ENCODE measurements at places on chromosomes 2 and 18.

DNA sequence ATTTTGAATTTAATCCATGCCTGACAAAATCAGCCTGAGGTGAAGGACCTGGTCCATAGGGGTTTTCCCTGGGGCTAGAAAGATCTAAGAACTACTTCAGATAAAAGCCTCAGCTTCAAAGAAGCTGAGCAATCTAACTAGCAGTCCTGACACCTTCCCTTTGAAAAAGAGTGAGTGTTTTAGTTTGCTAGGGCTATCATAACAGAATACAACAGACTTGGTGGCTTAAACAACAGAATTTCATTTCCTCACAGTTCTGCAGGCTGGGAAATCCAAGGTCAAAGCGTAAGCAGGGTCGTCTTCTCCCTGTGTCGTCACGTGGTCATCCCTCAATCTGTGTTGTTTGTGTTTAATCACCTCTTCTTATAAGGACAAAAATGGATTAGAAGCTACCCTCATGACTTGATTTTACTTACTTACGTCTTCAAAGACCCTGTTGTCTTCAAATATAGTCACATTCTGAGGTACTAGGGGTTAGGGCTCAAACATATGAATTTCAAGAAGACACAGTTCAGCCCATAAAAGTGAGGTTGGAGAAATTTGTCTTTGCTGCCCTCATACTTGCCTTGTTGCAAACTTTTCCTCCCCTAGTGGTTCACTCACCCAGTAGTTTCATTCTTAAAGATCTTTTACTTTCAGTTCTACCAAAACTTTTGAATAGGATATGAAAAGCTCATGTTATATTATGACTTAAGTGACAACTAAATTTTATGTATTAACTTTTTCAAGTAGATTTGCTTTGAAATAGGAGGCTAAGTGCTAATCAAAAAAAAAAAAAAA lies 673.8 kb downstream of the ARHGAP15 start:
- H3K4me1 ChIP-seq = no peaks in the 10 kb centered on the region
- DNase-seq = no peak
- H3K4me3 ChIP-seq = no peak overlapping the region
- H3K36me3 ChIP-seq = no peaks in the 10 kb centered on the region
- H3K27ac ChIP-seq = no peak overlapping the region

DNA sequence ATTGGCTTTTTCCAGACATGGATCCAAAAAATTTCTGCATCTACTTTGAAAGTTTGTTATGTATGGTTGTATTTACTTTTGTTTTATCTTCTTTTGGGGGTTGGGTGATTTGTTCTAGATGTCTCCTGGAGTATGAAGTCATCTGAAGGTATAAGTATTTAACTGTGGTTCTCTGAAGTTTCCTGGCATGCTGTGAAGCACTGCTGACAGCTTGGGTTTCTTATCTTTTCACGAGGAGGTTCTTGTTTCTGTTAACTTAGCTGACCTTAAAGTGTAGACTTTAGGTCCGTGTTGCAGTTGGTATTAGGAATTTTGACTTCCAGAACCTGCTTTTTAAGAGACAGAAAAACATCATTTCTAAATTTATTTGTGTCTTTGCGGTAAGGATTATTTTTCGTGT lies 15.9 kb downstream of the GLS start:
- H3K27me3 ChIP-seq = no peaks in the 10 kb centered on the region
- H3K4me1 ChIP-seq = no peaks in the 10 kb centered on the region
- no peak overlapping the region for H3K27ac ChIP-seq

- no peaks in the 10 kb centered on the region for H3K4me1 ChIP-seq
- H3K27ac ChIP-seq = no peak overlapping the region
- H3K36me3 ChIP-seq = no peaks in the 10 kb centered on the region
- H3K27me3 ChIP-seq = no peaks in the 10 kb centered on the region
- H3K4me3 ChIP-seq = no peak overlapping the region
These were observed 80.2 kb upstream of the SKOR2 start for GRCh38 chr18:47331641-47332040.

DNA sequence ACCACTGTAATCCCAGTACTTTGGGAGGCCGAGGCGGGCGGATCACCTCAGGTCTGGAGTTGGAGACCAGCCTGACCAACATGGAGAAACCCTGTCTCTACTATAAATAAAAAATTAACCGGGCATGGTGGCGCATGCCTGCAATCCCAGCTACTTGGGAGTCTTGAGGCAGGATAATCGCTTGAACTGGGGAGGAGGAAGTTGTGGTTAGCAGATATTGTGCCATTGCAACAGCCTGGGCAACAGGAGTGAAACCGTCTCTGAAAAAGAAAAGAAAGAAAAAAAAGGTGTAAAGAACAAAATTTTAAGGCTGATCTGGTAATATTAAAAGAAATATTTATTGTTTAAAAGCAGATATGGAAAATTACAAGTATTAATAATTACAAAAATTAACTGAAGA lies 29.7 kb downstream of the ZNF804A start:
- no peak for DNase-seq
- H3K36me3 ChIP-seq = no peaks in the 10 kb centered on the region
- no peak overlapping the region for H3K27ac ChIP-seq
- H3K27me3 ChIP-seq = no peaks in the 10 kb centered on the region

DNA sequence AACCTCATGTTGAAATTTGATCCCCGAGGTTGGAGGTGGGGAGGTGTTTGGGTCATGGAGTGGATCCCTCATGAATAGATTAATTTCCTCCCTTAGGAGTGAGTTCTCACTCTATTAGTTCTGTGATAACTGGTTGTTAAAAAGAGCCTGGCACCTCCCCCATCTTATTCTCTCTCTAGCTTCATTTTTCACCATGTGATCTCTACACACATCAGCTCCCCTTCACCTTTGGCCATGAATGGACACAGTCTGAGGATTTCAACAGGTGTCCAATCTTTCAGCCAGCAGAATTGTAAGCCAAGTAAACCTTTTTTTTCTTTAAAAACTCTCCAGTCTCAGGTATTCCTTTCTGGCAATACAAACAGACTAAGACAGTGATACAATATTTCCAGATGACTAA lies 602.0 kb upstream of the FAM98A start:
- no peaks in the 10 kb centered on the region for H3K36me3 ChIP-seq
- no peaks in the 10 kb centered on the region for H3K4me1 ChIP-seq
- no peak overlapping the region for H3K4me3 ChIP-seq
- no peaks in the 10 kb centered on the region for H3K27me3 ChIP-seq
- no peak for DNase-seq
- H3K27ac ChIP-seq = no peak overlapping the region

GRCh38 chr2:180695586-180696401 lies 284.6 kb upstream of the UBE2E3 start:
- H3K27ac ChIP-seq = no peak overlapping the region
- no peaks in the 10 kb centered on the region for H3K27me3 ChIP-seq
- H3K4me1 ChIP-seq = no peaks in the 10 kb centered on the region
- no peak for DNase-seq

DNA sequence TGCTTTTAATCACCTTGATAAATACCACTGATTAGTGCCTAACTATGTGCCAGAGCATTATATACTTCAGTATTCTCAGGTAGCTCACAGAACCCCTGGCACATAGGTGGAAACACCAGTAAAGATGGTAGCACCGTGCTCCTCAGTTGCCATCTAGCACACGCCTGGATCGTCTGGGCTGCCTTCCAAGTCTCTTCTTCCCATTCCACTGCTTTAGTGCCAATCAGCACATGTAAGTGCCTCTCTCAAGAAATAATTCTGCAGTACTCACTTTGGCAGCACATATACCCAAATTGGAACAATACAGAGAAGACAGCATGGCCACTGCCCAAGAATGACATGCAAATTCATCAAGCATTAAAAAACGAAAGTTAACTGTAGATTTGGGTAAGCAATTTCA lies 13.0 kb downstream of the POLR2D start:
- no peak overlapping the region for H3K27ac ChIP-seq
- no peaks in the 10 kb centered on the region for H3K4me1 ChIP-seq
- H3K36me3 ChIP-seq = peaks cover 33% of the 10 kb centered on the region
- DNase-seq = no peak
- H3K27me3 ChIP-seq = no peaks in the 10 kb centered on the region

- no peak for DNase-seq
- peaks cover 10% of the 10 kb centered on the region for H3K4me1 ChIP-seq
- no peak overlapping the region for H3K27ac ChIP-seq
- no peaks in the 10 kb centered on the region for H3K27me3 ChIP-seq
- H3K36me3 ChIP-seq = no peaks in the 10 kb centered on the region
These were observed 110.0 kb downstream of the ZNF516 start for GRCh38 chr18:76384861-76385680.

- no peaks in the 10 kb centered on the region for H3K36me3 ChIP-seq
- H3K27me3 ChIP-seq = peaks cover 1% of the 10 kb centered on the region
- no peak overlapping the region for H3K27ac ChIP-seq
- DNase-seq = no peak
- no peak overlapping the region for H3K4me3 ChIP-seq
These were observed 47.2 kb downstream of the MEP1B start for GRCh38 chr18:32237049-32237448.

DNA sequence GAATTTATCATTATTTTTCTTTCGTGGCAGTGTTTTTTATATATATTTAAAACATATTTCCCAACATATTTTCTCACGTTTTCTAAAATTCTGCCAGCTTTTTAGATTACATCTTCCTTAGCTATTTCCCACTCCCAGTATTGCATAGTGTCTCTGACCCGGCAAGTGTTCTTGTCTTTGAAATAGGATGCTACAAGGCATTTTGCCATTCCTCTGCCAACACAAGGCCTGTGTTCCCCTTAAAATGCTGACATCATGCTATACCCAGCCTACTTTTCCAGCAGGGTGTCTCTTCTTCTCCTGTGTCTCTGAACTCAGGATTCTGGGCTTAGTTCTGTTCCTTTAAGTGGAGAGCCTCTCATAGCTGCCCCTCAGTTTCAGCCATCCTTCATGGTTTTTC lies 115.2 kb downstream of the DIS3L2 start:
- peaks cover 1% of the 10 kb centered on the region for H3K4me1 ChIP-seq
- no peak overlapping the region for H3K27ac ChIP-seq
- no peak for DNase-seq
- H3K4me3 ChIP-seq = no peak overlapping the region
- H3K36me3 ChIP-seq = no peaks in the 10 kb centered on the region

GRCh38 chr2:147711031-147711430 lies 133.8 kb upstream of the ACVR2A start:
- DNase-seq = no peak

DNA sequence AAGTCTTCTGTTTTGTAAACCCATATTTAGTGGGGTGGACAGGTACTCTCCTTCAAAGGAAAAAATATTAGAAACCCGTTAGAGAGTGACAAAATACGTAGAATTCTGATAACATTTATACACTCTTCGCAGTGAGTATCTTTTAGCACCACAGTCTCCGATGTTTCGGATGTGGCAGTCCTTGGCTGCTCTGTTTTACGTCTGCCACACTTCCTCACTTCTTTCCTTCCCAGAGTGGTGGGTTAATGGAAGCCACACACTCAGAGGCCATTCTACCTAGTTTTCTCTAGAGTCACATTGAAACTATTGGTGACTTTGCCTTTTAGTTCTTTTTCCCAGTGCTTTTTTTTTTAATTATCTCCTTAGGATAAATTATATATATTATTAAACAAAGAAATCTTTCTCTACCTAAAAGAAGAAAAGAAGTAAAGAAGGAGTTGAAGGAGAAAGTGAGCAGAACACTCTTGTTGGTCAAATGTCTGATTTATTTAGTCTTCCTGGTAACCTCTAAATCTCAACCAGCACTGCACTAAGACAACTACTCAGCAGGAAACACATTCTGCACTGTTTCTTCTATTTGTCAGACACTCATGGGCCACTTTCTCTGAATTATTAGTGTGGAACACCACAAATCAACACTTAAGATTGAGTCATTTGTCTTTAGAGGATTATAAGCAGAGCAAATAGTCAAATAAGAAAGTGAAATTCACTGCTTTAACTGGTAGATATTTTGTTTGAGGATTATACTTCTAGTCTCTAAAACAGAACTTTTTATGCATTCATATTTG lies 451.3 kb upstream of the TMEFF2 start:
- H3K27ac ChIP-seq = no peak overlapping the region
- no peaks in the 10 kb centered on the region for H3K27me3 ChIP-seq
- no peaks in the 10 kb centered on the region for H3K36me3 ChIP-seq

GRCh38 chr18:54904581-54904980 lies 54.7 kb downstream of the CCDC68 start:
- no peak overlapping the region for H3K27ac ChIP-seq
- no peak for DNase-seq
- H3K4me1 ChIP-seq = no peaks in the 10 kb centered on the region
- H3K36me3 ChIP-seq = no peaks in the 10 kb centered on the region
- no peak overlapping the region for H3K4me3 ChIP-seq

DNA sequence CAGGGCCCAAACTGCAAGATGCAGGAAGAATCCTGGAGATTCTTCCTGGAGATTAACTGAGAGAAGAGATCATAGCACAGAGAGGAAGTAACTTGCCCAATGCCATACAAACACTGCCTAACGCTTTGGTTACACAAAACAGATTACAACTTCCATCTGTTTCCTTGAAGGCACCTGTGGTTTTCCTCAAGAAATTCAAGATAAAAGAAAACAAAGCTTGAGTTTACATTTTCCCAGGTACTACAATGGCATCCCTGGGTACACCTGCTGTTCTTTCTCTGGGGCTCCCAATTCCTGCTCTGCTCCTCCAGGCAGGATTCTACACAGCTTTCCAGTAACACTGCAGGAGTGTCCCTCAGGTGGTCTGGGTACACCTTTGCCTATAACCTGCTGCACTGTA lies 781.9 kb upstream of the ID2 start:
- no peak overlapping the region for H3K4me3 ChIP-seq
- no peak for DNase-seq

DNA sequence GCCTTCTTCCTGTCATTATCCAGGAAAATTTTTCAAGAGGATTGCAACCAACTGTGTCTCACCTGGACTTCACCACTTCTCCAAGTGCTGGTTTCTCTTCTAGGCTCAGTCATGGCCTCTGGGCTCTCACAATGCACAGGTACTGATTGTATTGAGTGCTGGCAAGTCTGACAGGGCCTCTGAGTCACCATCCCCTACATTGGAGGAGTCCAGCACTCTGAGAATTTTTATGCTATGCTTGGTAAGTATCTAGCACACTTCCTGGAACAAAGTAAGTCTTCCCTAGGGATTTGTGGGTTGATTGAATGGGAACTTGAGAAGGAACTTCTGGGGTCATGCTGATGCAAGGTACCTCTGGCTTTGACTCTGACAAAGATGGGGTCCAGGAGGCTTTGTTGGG lies 147.2 kb upstream of the CELF4 start:
- no peak overlapping the region for H3K27ac ChIP-seq
- DNase-seq = no peak
- no peak overlapping the region for H3K4me3 ChIP-seq
- no peaks in the 10 kb centered on the region for H3K27me3 ChIP-seq

- DNase-seq = peak; percentile 26
- no peaks in the 10 kb centered on the region for H3K36me3 ChIP-seq
- H3K4me3 ChIP-seq = no peak overlapping the region
- H3K27me3 ChIP-seq = no peaks in the 10 kb centered on the region
These were observed 583.6 kb downstream of the IRS1 start for GRCh38 chr2:226215902-226216503.

DNA sequence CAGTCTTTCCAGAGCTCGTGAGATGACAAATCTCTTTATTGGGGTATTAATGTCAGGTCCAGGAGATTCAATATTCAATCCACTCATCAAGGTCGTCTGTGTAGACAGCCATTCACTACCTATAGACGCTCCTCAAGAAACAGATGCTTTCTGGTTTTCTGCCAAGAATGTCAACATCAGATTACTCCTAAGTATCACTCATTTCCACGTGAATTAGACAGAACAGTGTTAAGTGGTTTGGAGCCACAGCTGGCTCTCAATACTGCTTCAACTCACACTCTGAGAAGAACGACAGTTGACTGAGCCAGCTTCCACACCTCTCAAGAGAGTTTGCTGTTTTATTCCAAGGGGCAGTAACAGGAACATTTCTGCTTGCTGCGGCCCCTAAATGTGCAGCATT lies 113.5 kb upstream of the NEDD4L start:
- H3K27ac ChIP-seq = no peak overlapping the region
- H3K4me3 ChIP-seq = no peak overlapping the region
- DNase-seq = no peak
- no peaks in the 10 kb centered on the region for H3K36me3 ChIP-seq
